Calu3 (cell line): ENCODE measurements at places on chromosomes 5 and 9.

GRCh38 chr5:7495131-7495517, 99.2 kb downstream of the ADCY2 start:
- DNase-seq = no peak

DNA sequence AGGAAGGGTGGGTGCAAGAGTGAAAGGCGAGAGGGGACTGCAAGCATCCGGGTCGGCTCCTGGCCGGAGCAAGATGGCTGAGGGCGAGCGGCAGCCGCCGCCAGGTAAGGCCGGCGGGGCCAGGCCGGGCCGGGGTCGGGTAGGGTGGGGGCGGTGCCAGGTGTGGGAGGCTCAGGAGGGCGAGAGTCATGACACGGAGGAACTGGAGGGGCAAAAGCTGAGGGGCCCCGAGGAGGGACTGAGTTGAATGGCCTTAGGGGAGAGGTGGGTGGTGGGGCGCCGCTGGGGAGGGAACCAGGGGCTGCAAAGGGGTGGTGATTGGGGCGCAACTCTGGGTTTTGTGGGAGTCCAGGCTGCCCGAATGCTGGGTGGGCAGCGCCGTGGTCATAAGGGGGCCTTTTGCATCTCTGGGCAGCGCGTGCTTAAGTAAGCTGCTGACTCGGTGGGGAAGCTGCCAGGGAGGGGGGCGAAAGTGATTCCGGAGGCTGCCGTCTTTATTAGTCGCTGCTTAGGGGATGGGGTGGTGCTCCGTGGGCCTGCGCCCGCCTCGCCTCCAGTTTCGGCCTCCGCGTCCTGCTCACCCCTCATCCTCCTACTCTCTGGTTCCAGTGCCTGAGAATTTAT, 425 bp downstream of the PTPA start:
- DNase-seq = peak; percentile 12

GRCh38 chr5:40691894-40692293, 12.2 kb downstream of the PTGER4 start:
- no peak for DNase-seq

- no peak for DNase-seq
Observed at GRCh38 chr9:71755869-71756268, 12.4 kb downstream of the CEMIP2 start.

DNA sequence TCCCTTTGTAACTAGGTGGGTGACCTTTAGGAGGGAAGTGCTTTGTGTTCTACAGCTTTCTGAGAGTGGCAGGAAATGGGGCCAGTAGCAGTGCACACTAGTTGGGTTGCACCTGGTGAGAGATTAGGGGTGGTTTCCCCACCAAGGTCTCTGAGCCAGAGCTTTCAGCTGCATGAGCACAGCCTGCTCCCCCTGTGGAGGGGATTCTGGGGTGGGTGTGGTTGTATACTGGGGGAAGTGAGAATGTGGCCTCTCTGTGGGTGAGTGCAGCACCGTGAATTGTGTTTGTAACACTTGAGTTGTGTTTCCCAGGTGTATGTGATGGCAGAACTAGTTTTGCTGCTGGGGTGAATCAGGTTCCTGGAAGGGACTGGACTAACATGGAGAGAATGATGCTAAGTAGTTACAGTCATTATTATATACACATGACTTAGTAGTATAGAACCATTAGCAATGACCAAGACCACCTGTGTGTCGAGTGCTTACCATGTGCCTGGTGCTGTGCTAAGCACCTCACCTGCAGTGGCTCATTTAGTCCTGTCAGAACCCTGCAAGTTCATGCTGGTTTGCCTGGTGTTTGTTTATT, 11.8 kb upstream of the CXXC5 start:
- no peak for DNase-seq

- DNase-seq = no peak
Observed at GRCh38 chr5:41432481-41433253, 77.7 kb downstream of the PLCXD3 start.
